ENCODE measurements at places on chromosomes 6 and 20. TPM values are rescaled to one million over a fixed set of nuclear protein-coding genes. Genes with fewer than 3 reads are reported as not detected.
A peak's percentile ranks its signal among the peaks of the same experiment; 100 is the strongest.

DEFB115 gene
- not detected for total RNA-seq

DNA sequence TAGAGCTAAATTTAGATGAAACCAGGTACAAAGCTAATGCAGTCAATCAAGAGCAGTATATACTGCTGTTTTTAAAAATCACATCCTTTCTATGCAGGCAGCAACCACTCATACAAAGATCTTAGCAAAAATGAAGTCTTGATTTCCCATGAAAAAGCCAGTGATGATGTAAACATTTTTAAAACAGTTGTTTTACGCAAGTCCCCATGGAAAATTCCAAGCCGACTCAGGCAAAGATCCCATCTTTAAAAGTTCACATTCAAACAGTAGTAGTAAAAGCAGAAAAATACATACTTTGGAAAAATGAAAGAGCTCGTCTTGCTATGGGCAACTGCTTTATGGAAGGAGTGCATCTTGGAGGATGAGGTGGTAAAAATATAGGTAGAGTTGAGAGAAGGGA lies 84.0 kb downstream of the RCAN2 start:
- no peak for DNase-seq

DNA sequence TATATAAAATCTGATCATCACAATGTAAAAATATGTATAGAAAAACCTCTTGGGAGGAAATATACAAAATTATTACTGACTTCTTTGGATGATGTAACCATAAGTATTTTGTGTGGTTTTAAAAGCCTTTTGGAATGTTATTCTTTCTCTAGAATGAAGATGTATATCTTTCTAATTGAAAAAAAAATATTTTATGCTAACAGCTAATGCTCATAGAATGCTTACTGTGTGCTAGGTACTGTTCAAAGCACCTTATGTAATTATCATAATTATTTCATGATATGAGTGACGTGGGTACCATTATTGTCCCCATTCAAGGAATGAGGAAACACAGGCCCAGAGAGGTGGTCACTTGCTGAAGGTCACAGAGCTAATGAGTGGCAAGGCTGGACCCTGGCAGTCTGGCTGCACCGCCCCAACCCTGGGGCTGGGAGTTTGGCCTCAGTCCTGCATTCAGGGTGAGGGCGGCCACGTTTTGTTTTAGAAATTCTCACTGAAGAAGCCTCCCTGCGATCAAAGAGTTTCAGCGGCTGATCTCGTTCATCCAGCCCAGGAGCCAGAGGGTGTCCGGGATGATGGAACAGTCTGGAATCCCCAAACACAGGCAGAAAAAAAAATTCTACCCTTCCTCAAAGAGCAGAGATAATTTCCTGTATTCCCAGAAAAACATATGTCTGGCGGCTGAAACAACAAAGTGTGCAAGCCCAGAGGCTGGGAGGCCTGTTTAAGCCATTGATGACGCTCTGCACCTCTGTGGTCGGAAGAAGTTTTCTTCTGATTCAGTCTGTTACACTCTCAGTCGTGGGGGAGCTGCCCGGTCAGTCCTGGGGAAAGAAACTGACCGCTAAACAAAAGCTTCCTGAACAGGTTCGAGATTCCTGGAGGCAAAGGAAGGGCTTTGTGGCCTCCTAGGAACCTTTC lies 37.3 kb downstream of the TFEB start:
- peak; percentile 98 for DNase-seq

GRCh38 chr6:140956571-140957369 lies 1176.0 kb upstream of the GJE1 start:
- DNase-seq = peak; percentile 42

DNA sequence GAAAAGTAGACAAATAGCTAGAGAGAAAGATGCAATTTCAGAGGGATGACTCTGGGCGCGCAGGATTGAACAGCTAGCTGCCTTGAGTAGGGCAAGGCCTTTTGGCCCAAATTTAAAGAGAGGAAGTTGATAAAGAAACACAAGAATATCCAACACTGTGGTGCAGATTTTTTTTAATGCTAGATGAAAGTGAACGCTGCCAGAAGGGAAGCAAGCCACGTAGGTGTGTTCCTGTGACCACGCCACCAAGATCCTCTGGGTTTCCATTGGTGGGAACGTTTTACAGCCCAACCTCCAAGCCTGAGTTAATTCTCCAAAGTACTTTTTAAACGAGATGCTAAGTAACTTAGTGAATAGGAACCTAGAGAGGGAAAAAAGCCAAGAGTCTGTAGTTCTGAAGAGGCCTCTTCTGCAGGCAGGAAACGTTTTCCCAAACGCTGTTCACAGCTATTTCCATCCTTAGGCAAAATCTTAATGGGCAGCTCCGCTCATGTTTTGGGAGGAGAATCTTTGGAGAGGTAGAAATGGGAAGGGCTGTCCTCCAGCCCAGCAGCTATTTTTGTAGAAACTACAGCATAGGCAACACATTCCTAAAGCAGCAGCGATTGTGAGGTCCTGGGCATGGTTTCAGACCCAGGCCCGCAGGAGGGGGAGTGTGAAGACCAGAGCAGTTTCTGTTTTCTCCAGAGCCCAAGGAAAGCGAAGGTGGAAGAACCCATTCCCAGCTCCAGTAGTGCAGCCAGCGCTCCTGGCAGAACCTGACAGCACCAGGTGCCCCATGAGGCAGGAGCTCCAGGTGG lies 8.2 kb downstream of the LY86 start:
- no peak for DNase-seq

Measured in fibroblast of lung (primary cell).